Cortex of kidney (tissue), 1 donor: ENCODE measurements at places on chromosomes 16 and 17.

DNA sequence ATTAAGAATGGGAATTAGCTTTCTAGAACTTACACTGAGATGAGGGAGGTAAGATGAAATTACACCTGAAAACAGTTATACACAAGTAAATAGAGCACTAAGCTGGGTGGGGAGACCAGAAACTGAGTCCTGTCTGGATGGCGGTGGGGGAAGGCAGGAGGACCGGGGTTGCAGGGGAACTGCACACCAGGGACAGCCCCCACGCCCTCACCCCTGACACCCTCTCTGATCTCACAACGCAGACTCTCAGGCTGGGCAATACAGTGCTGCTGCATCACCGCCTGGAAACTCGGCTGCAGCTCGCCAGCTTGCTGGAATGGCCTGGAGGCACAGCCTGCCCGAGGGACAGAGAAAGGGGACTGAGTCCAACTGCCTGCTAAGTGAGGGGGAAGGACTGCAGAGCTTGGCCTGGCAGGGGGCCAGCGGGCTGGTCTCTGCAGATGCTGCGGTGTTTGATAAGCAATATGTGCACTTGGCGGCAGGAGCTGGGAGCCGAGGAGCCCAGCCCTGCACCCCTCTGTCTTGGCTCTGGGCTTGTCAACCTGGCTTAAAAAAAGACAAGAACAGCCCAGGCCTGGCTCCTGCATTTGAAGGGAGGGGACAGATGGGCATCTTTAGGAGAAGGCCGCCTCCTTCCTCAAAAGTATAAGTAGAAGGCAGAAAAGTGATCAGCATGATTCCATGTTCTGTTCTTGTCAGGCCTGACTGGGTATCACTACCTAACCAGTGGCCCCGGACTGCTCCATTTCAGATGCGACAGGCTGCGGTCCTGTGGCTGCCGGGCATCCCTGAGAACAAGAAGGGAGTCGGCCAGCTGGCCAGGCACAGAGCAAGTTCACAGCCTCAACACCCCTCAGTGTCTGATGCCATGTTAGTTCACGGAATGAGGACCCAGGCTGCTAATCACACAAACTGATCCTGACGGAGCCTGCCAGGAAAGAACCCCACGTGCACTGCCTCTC lies 30.2 kb downstream of the SPHK1 start:
- DNase-seq = no peak

GRCh38 chr17:45745601-45746494 lies 38.3 kb upstream of the CRHR1 start:
- DNase-seq = no peak

DNA sequence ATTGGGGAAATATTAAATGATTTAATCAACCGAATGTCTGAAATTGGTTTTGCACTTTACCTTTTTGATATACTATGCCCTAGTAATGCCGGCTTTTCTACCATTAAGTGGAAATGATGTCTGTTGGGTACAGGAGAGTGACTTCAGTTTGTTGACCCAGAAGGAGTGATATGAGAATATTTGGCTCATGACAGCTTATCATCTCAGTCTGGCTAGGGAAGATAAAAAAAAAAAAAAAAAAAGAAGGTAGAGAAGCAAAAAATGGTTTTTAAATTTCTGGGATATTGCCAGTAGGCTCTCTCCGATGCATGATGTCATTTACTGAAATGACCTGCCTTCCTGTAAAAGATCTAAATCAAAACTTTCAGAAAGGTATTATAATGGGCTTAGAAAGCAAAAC lies 69.0 kb downstream of the CNTNAP4 start:
- DNase-seq = no peak

GRCh38 chr16:29694384-29695195 lies 15.6 kb downstream of the QPRT start:
- no peak for DNase-seq

DNA sequence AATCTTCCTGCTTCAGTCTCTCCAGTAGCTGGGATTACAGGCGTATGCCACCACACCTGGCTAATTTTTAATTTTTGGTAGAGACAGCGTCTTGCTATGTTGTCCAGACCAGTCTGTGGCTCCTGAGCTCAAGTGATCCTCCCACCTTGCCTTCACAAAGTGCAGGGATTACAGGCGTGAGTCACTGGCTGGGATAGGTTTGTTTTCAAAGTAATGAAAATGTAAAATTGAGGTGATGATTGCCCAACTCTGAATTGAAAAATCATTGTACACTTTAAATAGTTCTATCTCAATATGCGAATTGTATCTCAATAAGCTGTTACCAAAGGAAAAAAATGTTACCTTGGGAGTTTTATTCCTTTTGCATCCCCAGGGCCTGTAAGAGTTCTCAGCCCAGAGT lies 1.2 kb upstream of the AMFR start:
- DNase-seq = no peak
